ENCODE measurements at places on chromosomes 16 and 17.
A peak's percentile ranks its signal among the peaks of the same experiment; 100 is the strongest.

DNA sequence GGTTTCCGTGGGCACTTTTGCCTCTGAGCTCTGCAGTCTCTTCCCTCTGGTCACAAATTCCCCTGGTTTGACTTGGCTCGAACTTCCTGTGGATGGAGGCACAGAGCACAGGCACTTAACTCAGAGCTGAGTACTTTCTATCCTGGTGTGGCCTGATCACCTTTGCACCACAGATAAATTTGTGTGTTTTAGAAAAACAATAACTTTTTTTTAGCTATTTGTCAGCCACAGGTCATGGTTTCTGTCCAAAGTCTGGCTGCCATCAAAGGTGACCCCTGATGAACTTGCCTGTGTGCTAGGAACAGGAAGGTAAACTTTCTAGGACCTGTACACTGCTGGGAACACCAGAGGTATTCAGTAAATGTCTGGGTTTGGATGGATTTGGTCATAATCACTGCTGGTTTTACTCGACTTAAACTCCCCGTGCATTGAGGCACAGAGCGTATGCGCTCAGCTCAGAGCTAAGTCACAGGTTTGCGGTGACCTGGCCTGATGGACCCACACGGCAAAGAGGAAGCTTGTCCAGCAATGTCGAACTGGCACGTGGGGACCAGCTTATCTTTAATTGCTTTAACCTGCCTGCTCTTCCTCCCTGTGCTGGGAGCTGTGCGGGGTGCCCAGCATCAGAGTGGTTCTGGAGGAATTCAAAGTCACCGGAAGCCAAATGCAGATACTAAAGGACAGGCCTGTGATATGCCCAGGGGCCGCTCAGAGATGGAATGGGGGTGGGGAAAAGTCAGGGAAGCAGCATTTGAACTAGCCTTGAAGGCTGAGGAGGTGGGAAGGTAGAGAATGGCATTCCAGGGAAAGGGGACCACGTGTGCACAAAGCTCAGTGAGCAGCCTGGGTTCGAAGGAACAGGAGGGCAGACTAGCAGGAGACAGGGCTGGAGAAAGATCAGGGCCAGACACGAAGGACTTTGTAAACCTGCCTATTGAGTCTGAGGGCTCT lies 12.9 kb downstream of the SLC13A5 start:
- DNase-seq: no peak

- DNase-seq: no peak
These were observed 16.8 kb upstream of the FZD2 start for GRCh38 chr17:44540246-44541084.

DNA sequence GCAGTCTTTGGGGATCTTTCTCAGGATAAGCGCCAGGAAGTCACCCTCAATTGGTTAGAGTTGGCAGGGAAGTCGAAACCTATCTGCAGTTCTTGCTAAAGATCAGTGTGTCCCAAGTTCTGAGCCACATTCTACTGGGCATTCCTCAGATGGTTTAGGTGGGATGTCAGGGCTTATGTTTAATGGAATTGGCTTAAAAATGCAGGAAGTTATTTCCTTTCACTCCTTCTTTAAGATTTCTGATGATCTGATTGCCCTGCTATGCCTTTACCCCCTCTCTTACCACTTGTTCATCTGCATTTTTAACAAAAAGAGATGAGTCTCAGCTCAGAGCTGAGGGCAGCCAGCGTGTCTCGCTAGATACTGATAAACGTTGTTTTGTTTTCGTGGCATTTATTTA lies 30.8 kb downstream of the FOXL1 start:
- no peak for DNase-seq

DNA sequence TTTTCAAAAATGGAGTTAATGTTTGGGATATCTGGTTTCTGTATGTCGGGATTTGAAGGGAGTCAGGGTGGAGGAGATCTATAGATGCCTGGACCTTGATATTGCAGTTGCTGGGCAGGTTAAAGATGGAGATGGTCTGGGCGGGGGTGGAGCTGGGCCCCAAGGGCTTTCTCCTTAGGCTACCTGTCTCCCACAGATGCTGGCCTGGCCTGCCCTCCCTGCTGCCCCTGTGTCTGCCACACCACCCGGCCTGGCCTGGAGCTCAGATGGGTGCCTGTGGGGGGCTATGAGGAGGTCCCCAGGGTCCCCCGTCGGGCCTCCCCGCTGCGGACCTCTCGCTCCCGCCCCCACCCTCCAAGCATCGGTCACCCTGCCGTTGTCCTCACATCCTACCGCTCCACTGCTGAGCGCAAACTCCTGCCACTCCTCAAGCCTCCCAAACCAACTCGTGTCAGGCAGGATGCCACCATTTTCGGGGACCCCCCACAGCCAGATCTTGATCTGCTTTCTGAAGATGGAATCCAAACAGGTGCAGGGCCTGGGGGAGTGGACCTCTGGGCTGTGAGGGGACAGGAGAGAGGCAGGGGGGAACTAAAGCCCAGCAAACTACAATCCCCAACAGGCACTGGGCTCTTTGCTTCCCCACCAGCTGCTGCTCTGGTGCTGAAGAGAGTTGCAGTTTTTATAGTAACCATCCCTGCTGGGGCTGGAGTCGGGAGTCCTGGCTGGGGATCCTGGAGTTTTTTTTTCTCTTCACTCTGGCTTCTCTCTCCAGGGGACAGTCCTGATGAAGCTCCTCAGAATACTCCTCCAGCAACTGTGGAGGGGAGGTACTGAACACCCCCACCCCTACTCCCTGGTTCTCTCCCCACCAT lies 2.9 kb downstream of the ARHGEF15 start:
- no peak for DNase-seq

DNA sequence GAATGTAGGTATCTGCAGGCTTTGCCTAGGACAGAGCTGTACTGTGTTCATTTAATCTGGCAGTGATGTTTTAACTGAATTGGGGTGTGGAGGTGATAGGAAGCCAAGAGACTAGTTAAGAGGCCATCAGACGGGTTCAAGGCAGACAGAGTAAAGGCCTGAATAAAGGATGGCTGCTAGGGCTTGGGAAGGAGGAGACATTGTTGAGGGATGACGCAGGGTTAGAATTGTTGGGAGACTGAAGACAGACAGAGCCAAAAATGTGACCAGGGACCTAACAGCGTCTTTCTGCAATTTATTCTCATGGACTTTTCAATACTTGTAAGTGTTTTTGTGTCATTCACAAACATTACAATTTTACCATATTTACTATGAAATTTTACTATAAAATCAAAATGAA lies 48.6 kb upstream of the MYH10 start:
- DNase-seq: no peak

DNA sequence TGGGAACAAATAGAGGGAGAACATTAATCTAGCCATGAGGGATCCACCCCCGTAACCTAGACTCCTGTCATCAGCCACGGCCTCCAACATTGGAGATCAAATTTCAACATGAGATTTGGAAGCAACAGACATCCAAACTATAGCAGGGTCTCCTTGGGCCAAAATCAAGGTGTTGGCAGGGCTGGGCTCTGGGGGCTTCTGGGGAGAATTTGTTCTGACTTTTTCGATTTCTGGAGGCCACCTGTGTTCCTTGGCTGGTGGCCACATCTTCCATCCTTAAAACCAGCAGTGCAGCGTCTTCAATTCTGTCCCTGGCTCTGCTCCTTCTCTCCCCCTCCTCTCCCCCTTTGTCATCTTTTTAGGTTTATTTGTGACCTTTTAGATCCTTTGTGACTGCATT lies 546.2 kb downstream of the WWOX start:
- no peak for DNase-seq

DNA sequence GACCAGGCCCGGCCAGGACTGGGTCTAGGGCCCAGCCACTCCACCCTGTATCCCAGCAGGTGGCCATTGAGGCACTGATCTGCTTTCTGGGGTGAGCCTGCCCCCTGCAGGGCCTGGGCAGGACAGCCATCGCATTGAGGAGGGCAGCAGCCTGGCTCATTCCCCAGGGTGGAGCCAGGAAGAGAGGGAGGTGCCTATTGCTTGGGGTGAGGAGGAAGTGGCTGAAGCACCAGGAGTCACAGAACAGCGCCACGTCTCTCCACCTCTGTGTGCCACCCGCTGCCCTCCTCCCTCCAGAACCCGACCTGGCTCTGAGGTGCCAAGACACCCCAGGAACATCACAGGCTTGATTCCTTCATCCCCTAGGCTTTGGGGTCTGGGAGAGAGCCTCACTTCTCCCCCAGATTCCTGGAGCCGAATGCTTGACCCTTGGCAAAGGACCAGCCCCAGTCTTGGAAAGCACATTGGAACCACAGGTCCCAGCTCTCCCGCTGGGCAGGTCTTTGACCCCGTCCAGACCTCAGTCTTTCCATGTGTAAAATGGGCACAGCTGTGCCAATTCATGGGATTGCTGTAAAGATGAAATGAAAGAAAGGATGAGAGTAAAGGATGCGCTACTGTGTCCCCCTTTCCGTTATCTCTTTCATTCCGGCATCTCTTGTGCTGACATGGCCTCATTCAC lies 7.2 kb upstream of the KRT36 start:
- DNase-seq: peak; percentile 49

- no peak for DNase-seq
These were observed 100.4 kb upstream of the GSE1 start for GRCh38 chr16:85512808-85513115.
